Stromal cell of bone marrow (primary cell): ENCODE measurements at places on chromosomes 6 and 20.

- DNase-seq: no peak
Observed at GRCh38 chr20:5674176-5674660, 76.0 kb upstream of the SHLD1 start.

DNA sequence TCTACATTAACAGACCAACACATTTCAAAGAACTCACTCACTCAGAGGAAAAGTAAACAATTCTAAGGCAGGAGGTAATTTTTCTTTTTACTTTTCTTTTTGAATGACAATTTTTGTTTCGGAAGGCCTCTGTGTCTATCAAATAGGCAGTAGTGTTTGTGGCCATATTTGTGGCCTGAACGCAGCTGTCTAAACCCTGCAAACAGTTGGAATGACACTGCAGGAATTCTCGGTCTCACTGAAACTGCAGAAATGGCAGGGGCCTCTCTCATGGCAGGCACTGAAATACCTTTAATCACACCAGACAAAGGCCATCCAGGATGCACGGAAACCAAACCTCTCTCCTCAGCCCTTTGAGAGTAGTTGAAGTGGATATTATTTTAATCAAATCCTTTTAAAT lies 30.4 kb downstream of the FYN start:
- DNase-seq: no peak

- no peak for DNase-seq
Observed at GRCh38 chr6:82138075-82138791, 109.3 kb downstream of the IBTK start.

- DNase-seq: no peak
Observed at GRCh38 chr6:142384519-142385254, 82.9 kb downstream of the ADGRG6 start.

DNA sequence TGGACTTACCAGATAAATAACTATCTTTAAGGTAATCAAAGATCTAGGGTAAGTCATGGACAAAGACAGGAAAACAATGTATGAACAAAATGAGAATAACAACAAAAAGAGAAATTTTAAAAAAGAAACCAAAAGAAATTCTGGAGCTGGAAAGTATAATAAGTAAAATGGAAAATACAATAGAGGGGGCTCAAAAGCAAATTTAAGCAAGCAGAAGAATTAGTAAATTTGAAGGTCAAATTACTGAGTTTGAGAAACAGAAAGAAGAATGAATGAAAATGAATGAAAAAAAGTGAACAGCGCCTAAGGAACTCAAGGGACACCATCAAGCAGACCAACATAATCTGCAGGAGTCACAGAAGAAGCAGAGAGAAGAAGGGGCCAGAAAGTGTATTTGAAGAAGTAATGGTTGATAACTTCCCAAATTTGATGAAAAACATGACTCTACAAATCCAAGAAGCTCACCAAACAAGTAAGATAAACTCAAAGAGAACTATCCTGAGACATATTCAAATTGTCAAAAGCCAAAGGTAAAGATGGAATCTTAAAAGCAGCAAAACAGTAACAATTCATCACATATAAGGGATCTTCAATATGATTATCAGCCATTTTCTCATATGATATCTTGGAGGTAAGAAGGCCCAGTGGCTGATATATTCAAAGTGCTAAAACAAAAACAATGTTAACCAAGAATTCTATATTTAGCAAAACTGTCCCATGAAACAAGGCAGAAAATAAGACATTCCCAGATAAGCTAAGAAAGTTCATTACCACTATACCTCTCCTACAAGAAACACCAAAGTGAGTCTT lies 218.5 kb downstream of the FOXC1 start:
- DNase-seq: no peak

GRCh38 chr20:444117-444516 lies 18.2 kb downstream of the TBC1D20 start:
- no peak for DNase-seq

GRCh38 chr6:122079916-122080315 lies 319.5 kb upstream of the HSF2 start:
- DNase-seq: no peak

GRCh38 chr20:46011631-46012482 lies 3.1 kb downstream of the MMP9 start:
- no peak for DNase-seq

DNA sequence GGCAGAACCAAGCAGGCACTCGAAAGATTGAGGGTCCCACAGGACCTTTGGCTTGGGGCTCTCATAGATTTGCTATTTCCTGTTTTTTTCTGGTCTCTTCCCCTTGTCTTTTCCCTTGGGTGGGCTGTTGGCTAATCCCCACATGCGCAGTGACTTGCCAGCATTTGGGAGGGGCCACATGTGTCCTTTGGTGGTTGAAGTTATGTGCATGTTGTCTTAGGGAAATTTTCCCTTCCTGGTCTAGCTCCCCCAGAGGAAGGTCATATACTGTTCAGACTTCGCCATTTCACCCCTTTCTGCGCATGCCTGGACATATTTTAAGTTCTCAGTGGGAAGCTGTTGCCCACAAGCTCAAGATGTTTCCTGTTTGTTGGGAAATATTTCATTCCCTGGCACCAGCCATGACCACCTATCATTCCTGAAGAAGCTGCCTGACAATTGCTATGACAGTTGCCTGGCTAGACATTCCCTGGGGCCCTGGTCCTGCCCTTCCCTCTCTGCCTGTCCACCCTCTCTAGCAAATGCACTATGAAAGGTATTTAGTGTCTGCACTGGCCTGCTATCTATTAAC lies 156.2 kb upstream of the THBS2 start:
- DNase-seq: no peak

- no peak for DNase-seq
Observed at GRCh38 chr6:134407791-134408190, 89.9 kb upstream of the SGK1 start.

- DNase-seq: no peak
Observed at GRCh38 chr20:40658509-40658908, 30.5 kb downstream of the MAFB start.

DNA sequence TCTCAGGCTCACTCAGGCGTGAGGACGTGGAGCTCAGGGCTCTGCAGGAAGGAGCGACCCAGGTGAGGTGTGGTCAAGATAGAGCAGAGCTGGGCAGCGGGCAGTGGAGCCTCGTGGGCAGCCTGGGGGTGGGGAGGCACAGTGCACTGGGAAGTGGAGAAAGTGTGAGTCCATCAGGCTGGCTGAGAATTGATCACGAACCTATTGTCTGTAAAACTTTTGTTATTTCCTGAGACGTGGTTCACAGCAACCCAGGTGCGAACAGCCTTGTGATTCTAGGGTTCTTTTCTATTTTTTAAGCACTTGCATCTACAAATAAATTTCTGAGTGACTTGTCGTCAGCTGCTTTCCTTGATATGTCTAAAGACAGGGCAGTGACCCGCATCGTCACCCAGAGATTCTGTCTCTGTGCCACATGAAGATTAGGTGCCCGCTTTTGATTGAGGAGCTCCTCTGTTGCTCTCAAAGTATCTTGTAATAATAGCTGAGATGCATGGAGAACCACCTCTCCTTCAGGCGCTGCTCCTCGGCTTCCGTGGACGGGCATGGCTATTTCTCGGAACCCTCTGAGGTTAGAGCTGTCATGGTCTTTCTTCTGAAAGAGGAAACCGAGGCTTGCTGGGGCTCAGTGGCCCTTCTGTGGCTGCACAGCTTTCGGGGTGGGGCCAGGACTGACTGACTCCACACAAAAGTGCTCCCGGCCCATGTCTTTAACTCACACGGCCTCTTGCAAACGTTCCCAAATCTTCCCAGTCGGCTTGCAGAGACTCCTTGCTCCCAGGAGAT lies 662 bp upstream of the CCR6 start:
- DNase-seq: no peak

DNA sequence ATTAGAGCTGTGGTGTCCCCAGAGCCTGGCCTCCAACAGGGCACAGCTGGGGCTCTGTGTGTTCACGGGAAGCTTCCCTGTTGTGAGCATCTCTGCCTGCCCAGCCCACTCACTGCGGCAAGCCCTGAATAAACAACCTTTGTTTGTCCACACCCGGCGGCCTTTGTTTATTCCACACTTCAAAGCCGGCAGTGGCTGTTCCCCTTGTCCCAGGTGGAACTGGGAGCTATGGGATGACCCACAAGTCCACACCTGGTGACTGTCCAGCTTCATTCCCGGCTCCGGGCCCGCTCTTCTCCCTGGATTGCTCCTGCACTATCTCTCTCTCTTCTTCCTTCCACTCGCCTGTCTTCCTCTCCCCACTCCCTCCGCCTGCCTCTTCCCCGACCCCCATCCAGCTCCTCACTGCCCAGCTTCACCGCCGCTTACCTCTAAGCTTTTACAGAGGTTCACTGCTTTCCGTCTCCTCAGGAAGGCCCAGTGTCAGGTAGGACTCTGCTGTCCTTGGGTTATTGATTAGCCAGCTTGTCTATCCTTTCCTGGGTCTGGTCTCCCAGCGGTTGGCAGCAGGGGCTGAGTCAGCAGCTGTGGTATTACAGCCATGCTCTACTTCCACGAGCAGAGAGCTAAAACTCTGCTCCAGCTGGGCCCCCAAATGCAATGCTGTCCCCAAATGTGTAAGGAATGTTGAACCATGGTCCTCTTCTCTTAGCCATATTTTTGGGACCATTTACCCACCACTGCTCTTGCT lies 17.8 kb downstream of the DACT2 start:
- DNase-seq: no peak

GRCh38 chr6:5898102-5898501 lies 108.6 kb downstream of the NRN1 start:
- DNase-seq: peak; percentile 43

GRCh38 chr6:5325173-5325572 lies 63.9 kb downstream of the FARS2 start:
- DNase-seq: no peak
